ENCODE measurements at places on chromosomes 7 and 10. TPM values are rescaled to one million over a fixed set of nuclear protein-coding genes. Genes with fewer than 3 reads are reported as not detected.

The NRP1 gene
- polyA plus RNA-seq, result not detected

- no peak overlapping the region for H3K4me3 ChIP-seq
- H3K27me3 ChIP-seq, result no peaks in the 10 kb centered on the region
- no peaks in the 10 kb centered on the region for H3K36me3 ChIP-seq
- H3K27ac ChIP-seq, result no peak overlapping the region
- no peak for DNase-seq
- H3K4me1 ChIP-seq, result no peaks in the 10 kb centered on the region
These were observed 225.2 kb upstream of the SH2B2 start for GRCh38 chr7:102061354-102061945.

DNA sequence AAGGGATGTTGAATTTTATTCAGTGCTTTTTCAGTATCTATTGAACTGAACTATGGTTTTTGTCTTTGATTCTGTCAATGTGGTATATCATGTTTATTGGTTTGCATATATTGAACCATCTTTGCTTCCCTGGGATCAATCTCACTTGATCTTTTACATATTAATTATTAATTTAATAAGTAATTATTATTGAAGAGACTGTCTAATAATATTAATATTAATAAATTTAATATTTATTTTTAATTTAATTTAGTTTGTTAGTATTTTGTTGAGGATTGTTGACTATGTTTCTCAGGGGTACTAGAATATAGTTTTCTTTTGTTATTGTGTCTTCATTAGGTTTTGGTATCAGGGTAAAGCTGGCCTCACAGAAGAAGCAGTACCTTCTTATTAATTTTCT is 26.5 kb upstream of the TRA2A start:
- DNase-seq, result no peak
- H3K36me3 ChIP-seq, result no peaks in the 10 kb centered on the region
- H3K4me3 ChIP-seq, result no peak overlapping the region
- no peaks in the 10 kb centered on the region for H3K4me1 ChIP-seq
- no peak overlapping the region for H3K27ac ChIP-seq

The TYW1B gene
- 2.8 TPM for polyA plus RNA-seq

- no peaks in the 10 kb centered on the region for H3K4me1 ChIP-seq
- no peak overlapping the region for H3K27ac ChIP-seq
- H3K36me3 ChIP-seq, result peaks cover 14% of the 10 kb centered on the region
- H3K27me3 ChIP-seq, result no peaks in the 10 kb centered on the region
- no peak for DNase-seq
These were observed 106.2 kb downstream of the ABCC2 start for GRCh38 chr10:99888622-99889021.

The SPDYE2B gene
- polyA plus RNA-seq, result not detected

The CYP3A4 gene
- polyA plus RNA-seq, result not detected

- H3K27ac ChIP-seq, result no peak overlapping the region
- no peak overlapping the region for H3K4me3 ChIP-seq
- no peak for DNase-seq
- H3K27me3 ChIP-seq, result no peaks in the 10 kb centered on the region
These were observed 359.4 kb downstream of the AUTS2 start for GRCh38 chr7:69957661-69958060.

GRCh38 chr7:4675771-4676367 is 6.2 kb upstream of the FOXK1 start:
- no peak for DNase-seq
- no peaks in the 10 kb centered on the region for H3K27me3 ChIP-seq
- H3K36me3 ChIP-seq, result no peaks in the 10 kb centered on the region
- no peaks in the 10 kb centered on the region for H3K4me1 ChIP-seq
- no peak overlapping the region for H3K27ac ChIP-seq

The SH2D4B gene
- not detected for polyA plus RNA-seq

- H3K4me1 ChIP-seq, result peaks cover 71% of the 10 kb centered on the region
- DNase-seq, result no peak
- no peaks in the 10 kb centered on the region for H3K27me3 ChIP-seq
- peak overlapping the region; percentile 92 for H3K4me3 ChIP-seq
- H3K27ac ChIP-seq, result peak overlapping the region; percentile 91
These were observed 1.4 kb upstream of the ZYX start for GRCh38 chr7:143379611-143380259.

GRCh38 chr7:22268884-22269421 is 88.0 kb downstream of the RAPGEF5 start:
- H3K4me3 ChIP-seq, result no peak overlapping the region
- DNase-seq, result no peak
- H3K4me1 ChIP-seq, result no peaks in the 10 kb centered on the region
- no peaks in the 10 kb centered on the region for H3K36me3 ChIP-seq
- H3K27me3 ChIP-seq, result no peaks in the 10 kb centered on the region

DNA sequence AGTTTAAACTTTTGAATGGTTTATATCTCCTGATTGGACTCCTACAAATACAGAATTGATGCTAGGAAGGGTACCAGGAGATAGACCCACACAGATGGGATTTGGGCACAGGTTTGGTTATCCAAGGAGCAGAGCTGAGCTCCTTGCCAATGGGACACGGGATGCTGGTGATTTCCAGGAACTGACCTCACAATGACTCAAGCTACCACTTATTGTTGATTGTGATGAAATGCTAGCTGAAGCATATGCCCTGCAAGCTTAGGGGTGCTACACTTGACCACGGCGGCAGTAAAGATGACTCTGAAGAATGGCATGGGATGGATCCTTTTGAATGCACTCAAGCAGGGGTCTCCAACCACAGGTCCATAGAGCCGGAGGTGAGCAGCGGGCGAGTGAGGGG is 45.5 kb upstream of the VKORC1L1 start:
- H3K36me3 ChIP-seq, result no peaks in the 10 kb centered on the region
- no peak overlapping the region for H3K27ac ChIP-seq
- no peaks in the 10 kb centered on the region for H3K27me3 ChIP-seq
- no peak overlapping the region for H3K4me3 ChIP-seq
- H3K4me1 ChIP-seq, result no peaks in the 10 kb centered on the region

DNA sequence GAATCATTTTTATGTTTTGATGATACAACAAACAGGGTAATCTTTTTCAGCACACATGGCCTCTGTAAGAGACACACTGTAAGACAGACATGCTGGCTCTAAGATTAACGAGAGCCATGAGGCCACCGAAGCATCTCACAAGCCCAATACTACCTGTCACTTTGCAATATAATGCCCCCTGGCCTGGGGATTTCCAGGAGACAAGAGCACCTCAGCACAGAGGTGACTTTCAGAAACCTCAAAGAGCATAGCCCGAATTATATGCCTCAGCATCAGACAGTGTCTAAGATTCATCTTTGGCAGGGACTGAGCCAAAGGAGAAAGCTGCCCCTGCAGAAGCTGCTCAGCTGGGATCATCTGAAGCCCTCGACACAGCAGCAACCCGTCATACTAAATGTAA is 44.2 kb upstream of the TMEM213 start:
- H3K36me3 ChIP-seq, result no peaks in the 10 kb centered on the region
- no peak overlapping the region for H3K4me3 ChIP-seq
- DNase-seq, result no peak
- H3K27ac ChIP-seq, result peak overlapping the region; percentile 60
- no peaks in the 10 kb centered on the region for H3K27me3 ChIP-seq
- peaks cover 25% of the 10 kb centered on the region for H3K4me1 ChIP-seq

DNA sequence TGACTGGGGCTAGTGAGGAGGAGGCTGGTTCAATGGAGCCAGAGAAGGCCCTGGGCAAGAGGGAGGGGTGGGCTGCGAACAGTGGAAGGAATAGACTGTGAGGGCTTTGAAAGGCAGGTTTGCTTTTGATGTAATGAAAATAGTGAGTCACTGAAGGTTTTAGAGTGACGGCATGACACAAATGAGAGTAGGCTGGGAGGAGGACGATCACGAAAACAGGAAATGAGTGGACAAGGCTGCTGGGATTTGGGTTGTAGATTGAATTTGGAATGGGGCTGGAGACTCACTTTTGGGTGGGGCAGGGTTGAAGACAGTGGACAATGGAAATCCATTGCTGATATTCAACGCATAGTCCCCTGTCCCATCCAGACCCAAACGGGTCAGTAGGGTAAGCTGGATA is 139.6 kb downstream of the CDH23 start:
- H3K4me3 ChIP-seq, result no peak overlapping the region
- no peak overlapping the region for H3K27ac ChIP-seq
- no peak for DNase-seq
- H3K36me3 ChIP-seq, result no peaks in the 10 kb centered on the region

GRCh38 chr10:67539312-67539711 is 156.7 kb downstream of the CTNNA3 start:
- H3K4me3 ChIP-seq, result no peak overlapping the region
- H3K27ac ChIP-seq, result no peak overlapping the region
- H3K27me3 ChIP-seq, result no peaks in the 10 kb centered on the region
- peaks cover 9% of the 10 kb centered on the region for H3K4me1 ChIP-seq
- no peak for DNase-seq

The FAM200A gene
- polyA plus RNA-seq, result 5.9 TPM

The ZNF365 gene
- polyA plus RNA-seq, result not detected

DNA sequence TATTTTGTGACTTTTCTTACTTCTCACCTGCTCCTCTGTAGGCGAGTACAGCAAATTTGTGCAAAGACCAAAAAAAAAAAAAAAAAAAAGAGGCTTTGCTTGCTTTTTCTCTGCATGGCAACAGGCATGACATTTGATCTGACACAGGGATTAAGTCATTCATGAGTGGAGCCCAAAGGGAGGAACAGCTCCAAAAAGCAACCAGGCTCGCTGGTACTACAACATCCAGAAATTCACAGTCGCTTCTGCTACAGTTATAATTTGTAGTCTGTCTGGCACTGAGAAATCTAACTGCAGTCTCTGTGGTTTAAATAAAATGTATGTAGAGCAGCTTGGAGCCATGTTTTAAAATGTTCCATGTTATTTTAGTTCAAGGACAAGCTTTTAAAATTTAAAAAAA is 31.7 kb downstream of the MKX start:
- no peaks in the 10 kb centered on the region for H3K36me3 ChIP-seq
- H3K27ac ChIP-seq, result no peak overlapping the region

GRCh38 chr10:1249142-1249920 is 193.1 kb downstream of the WDR37 start:
- peaks cover 6% of the 10 kb centered on the region for H3K27me3 ChIP-seq
- no peaks in the 10 kb centered on the region for H3K36me3 ChIP-seq
- no peak for DNase-seq

GRCh38 chr7:72337390-72338167 is 74.6 kb downstream of the CALN1 start:
- no peaks in the 10 kb centered on the region for H3K36me3 ChIP-seq
- H3K4me3 ChIP-seq, result no peak overlapping the region
- no peak for DNase-seq

The GCK gene
- polyA plus RNA-seq, result 1.7 TPM

DNA sequence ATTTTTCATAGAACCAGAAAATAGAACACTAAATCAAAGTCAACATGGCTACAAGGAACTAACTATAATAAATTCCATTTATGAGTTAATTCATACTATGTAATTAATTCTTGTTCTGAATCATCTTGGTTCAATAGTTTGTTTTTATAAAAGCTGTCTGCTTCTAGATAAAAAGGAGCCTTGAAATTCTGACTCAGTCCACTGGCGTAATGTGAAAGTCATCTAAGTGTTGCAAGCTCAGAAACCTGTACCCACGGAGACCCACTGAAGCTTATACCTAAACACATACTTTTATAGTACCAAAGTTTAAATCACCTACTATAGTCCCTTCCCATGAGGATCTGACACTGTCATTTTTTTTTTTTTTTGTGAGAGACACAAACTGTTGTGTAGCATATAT is 489.4 kb downstream of the SEMA3D start:
- no peaks in the 10 kb centered on the region for H3K27me3 ChIP-seq
- no peak for DNase-seq
- no peak overlapping the region for H3K4me3 ChIP-seq
- H3K36me3 ChIP-seq, result no peaks in the 10 kb centered on the region
- H3K4me1 ChIP-seq, result no peaks in the 10 kb centered on the region
- H3K27ac ChIP-seq, result no peak overlapping the region

DNA sequence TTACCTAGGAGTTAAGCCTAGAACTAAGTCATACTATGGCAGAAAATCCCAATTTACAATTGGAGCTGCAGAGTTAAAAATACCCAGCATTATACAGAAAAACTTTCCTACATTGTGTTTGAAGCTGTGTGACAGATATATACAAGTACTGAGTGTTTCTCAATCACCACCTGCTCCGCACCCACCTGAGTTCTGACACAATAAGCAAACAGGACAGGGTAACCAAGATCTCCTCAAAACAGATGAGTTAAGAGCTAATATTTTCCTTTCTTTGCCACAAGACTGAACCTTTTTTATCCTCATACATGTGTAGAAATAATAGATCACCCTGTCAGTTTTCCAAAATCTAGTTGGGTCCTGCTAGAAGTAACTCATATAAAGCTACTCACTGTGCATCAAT is 186.3 kb downstream of the DOCK4 start:
- H3K4me3 ChIP-seq, result no peak overlapping the region
- no peaks in the 10 kb centered on the region for H3K27me3 ChIP-seq
- DNase-seq, result no peak
- no peak overlapping the region for H3K27ac ChIP-seq

GRCh38 chr7:137313201-137313600 is 30.3 kb downstream of the PTN start:
- DNase-seq, result no peak
- no peaks in the 10 kb centered on the region for H3K27me3 ChIP-seq
- no peaks in the 10 kb centered on the region for H3K36me3 ChIP-seq
- H3K27ac ChIP-seq, result no peak overlapping the region
- H3K4me3 ChIP-seq, result no peak overlapping the region

DNA sequence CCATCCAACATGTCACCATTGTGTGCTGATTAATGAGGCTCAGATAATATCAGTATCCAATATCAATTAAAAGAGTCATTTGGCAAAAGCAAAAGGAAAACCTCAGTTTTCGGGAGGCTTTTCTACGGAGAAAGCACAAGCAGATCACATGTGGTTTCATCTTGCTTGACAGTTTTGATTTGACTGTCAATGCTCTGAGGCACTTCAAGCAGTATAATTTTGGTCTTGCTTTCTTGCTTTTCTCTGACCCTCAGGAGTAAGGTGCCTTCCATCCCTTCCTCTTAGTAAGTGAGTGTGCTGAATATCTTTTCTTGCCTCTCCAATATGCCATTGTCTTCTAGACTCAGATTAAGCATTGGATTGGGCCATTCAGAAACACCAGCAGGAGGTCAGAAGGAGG is 115.5 kb upstream of the CALCR start:
- H3K27me3 ChIP-seq, result no peaks in the 10 kb centered on the region
- H3K4me1 ChIP-seq, result no peaks in the 10 kb centered on the region
- H3K27ac ChIP-seq, result no peak overlapping the region
- H3K4me3 ChIP-seq, result no peak overlapping the region
- DNase-seq, result no peak
- H3K36me3 ChIP-seq, result no peaks in the 10 kb centered on the region

The TUBB8 gene
- polyA plus RNA-seq, result not detected

- peak overlapping the region; percentile 68 for H3K4me3 ChIP-seq
- H3K4me1 ChIP-seq, result no peaks in the 10 kb centered on the region
- no peaks in the 10 kb centered on the region for H3K27me3 ChIP-seq
- H3K36me3 ChIP-seq, result no peaks in the 10 kb centered on the region
- peak; percentile 50 for DNase-seq
- no peak overlapping the region for H3K27ac ChIP-seq
These were observed 16.4 kb upstream of the OPALIN start for GRCh38 chr10:96374985-96375830.

The MSS51 gene
- polyA plus RNA-seq, result 0.18 TPM
